ENCODE measurements at places on chromosomes 7 and 10. TPM values are rescaled to one million over a fixed set of nuclear protein-coding genes. Genes with fewer than 3 reads are reported as not detected.

DNA sequence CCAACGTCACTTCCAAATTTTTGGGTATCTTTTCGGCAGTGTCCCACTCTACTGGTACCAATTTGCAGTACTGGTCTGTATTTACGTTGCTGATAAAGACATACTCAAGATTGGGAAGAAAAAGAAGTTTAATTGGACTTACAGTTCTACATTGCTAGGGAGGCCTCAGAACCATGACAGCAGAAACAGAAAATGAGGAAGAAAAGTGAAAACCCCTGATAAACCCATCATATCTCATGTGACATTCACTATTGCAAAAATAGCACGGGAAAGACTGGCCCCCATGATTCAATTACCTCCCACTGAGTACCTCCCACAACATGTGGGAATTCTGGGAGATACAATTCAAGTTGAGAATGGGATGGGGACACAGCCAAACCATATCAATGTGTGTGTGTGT, 364.0 kb upstream of the KCND2 start:
- no peak for DNase-seq
- no peak overlapping the region for H3K4me3 ChIP-seq
- H3K27ac ChIP-seq: no peak overlapping the region
- H3K27me3 ChIP-seq: no peaks in the 10 kb centered on the region

DNA sequence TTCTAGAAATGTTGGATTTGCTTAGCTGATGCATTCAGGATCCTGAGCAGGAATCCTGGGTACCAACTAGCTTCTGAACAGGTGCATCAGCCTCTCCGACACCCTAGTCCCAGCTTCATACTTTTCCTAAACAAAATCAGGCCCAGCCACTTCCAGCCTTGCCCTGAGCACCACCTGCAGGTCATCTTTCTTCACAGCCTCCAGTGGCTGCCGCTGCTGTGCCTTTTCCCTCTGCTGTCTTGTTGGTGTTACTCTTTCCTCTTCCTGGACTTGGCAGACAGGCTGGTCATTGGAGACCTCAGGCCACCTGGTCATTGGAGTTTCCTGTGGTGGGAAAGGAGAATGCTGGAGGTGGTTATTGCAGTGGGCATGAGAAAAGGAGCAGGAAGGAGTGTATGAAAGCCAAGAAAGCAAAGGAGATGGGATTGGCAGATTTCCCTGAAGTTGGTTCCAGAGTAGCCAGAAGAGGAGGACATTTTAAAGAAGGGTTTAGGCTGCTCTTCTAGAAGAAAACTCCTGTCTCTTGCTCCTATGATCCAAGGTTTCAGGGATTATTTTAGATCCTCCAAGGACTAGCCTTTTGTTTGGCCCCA, 48.2 kb upstream of the NFKB2 start:
- peak overlapping the region; percentile 13 for H3K27ac ChIP-seq
- H3K27me3 ChIP-seq: no peaks in the 10 kb centered on the region
- DNase-seq: peak; percentile 55
- H3K4me3 ChIP-seq: no peak overlapping the region
- H3K36me3 ChIP-seq: peaks cover 10% of the 10 kb centered on the region

GRCh38 chr7:41576166-41576565, 126.7 kb downstream of the INHBA start:
- no peak for DNase-seq
- no peaks in the 10 kb centered on the region for H3K4me1 ChIP-seq
- H3K4me3 ChIP-seq: no peak overlapping the region
- no peaks in the 10 kb centered on the region for H3K27me3 ChIP-seq

GRCh38 chr7:115754226-115754625, 276.3 kb downstream of the TFEC start:
- no peaks in the 10 kb centered on the region for H3K36me3 ChIP-seq
- peaks cover 4% of the 10 kb centered on the region for H3K4me1 ChIP-seq
- no peak overlapping the region for H3K4me3 ChIP-seq
- DNase-seq: no peak
- H3K27me3 ChIP-seq: no peaks in the 10 kb centered on the region

GRCh38 chr10:61978965-61979364, 77.5 kb downstream of the ARID5B start:
- H3K36me3 ChIP-seq: no peaks in the 10 kb centered on the region
- no peaks in the 10 kb centered on the region for H3K4me1 ChIP-seq
- no peaks in the 10 kb centered on the region for H3K27me3 ChIP-seq
- no peak for DNase-seq

DNA sequence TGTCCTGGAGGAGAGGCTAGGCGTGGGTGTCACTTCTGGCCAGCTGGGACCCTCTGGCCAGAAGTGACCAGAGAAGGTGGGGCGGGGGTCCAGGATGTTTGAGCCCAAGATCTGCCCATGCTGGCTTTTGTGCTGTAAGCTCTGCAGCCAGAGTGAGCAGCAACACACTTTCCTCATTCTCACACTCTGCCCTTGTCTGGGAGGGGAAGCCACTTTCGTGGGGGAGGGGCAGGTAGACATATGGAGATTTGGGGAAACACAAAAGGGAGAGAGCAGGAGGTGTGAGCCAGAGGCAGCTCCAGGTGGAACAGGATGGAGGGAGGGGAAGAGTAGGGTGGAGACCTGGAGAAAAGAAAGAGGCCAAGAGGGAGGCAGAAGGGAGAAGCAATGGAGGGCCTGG, 31.5 kb upstream of the ADCYAP1R1 start:
- no peaks in the 10 kb centered on the region for H3K36me3 ChIP-seq
- H3K27ac ChIP-seq: no peak overlapping the region
- no peaks in the 10 kb centered on the region for H3K4me1 ChIP-seq

DNA sequence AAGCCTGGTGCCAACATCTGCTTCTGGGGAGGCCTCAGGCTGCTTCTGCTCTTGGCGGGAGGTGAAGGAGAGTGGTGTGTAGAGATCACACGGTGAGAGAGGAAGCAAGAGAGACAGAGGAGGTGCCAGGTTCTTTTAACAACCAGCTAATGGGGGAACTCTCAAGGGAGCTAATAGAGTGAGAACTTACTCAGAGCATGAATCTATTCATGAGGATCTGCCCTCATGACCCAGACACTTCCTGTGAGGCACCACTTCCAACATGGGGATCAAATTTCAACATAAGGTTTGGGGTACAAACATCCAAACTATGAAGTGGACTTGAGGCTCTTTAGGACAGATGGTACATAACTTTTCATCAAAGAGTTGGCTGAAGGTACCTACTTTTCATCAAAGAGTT, 5.1 kb upstream of the ZNF32 start:
- DNase-seq: no peak
- H3K36me3 ChIP-seq: no peaks in the 10 kb centered on the region
- peaks cover 5% of the 10 kb centered on the region for H3K4me1 ChIP-seq
- H3K4me3 ChIP-seq: no peak overlapping the region
- H3K27me3 ChIP-seq: no peaks in the 10 kb centered on the region

DNA sequence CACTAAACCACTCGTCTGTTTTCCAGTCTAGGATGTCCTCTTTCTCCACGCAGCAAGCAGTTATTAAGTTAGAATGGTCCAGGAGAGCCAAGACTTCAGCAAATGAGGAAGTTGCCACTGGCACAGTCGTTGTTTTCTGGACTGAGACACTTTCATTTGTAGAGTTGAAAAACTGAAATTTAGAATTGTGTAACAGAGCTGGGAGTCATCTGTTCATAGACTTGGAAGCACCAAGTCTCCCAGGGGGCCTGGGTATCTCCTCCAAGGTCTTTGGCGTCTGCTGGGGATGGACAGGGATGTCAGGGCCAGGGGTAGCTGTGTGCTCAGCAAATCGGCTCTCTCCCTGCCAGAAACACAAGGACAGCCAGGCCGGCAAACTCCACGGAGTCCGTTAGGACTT, 208.4 kb downstream of the FANK1 start:
- H3K4me1 ChIP-seq: no peaks in the 10 kb centered on the region
- DNase-seq: no peak
- no peak overlapping the region for H3K27ac ChIP-seq
- no peaks in the 10 kb centered on the region for H3K27me3 ChIP-seq

Gene MICU1
- total RNA-seq: 31.5 TPM

Gene TRPV5
- not detected for total RNA-seq

Gene TACC2
- 122 TPM for total RNA-seq
